Astrocyte (in vitro differentiated cells and primary cell): ENCODE measurements at places on chromosomes 13 and 19.

DNA sequence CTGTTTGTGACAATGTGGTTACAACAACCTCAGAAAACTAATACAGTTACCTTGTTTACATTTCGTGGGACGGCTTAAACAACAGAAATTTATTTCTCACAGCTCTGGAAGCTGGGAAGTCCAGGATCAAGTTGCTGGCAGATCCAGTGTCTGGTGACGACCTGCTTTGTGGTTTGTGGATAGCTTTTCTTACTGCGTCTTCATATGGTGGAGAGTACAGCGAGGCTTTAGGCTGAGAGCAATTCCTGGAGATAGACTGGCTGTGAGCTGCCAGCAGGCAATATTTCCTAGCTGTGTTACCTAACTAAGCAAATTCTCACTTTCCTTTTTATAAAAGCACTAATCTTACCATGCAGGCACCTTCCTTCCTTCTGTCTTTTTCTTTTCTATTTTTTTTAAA is 1203.5 kb upstream of the PRR20A start:
- no peak for DNase-seq

DNA sequence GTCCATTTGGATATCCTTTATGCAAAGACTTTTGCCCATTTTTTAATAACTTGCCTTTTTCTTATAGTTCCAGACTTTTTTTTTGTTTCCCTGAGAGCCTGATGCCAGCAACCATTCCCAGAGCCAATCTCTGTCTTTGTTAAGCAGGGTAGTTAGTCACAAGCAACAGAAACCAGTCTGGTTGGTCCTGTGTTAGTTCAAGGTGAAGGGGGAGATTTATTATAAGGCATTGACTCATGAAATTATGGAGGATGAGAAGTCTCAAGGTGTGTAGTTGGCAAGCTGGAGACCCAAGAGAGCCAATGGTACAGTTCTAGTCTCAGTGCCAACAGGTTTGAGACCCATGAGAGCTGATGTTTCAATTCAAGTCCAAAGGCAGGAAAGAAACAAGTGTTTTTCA is 33.0 kb downstream of the GPR12 start:
- DNase-seq = no peak

- no peak for DNase-seq
These were observed 26.0 kb downstream of the AP1M1 start for GRCh38 chr19:16223746-16224145.

GRCh38 chr19:13241231-13242104 is 91.3 kb downstream of the IER2 start:
- DNase-seq = no peak

DNA sequence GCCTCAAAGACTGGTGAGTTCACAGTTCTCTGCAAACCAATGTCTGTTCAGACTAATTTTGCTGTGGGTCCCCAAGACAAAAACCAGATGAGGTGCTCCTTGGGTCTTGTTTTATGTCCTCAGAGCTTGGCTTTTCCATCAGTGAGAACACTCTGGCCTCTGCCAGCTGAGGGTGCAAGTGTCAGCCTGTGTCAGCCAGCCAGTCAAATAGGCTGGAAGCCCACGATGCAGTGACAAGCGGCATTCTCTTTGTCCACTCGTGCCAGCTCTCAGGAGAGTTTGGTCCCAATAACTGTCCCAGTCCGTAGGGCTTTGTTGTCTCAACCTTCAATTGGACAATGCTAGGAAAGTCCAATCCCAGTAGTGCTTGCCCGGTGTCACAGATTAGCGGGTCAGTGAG is 9.4 kb upstream of the AKT2 start:
- no peak for DNase-seq
